ENCODE measurements at places on chromosomes 13 and 19. TPM values are rescaled to one million over a fixed set of nuclear protein-coding genes. Genes with fewer than 3 reads are reported as not detected.

Gene ZNF30
- total RNA-seq: 2.3 TPM

Gene SHISA2
- not detected for total RNA-seq

Gene ZNF433
- total RNA-seq: 3.0 TPM

Gene PSG3
- not detected for total RNA-seq

Gene FAAP24
- 6.6 TPM for total RNA-seq

Gene ELANE
- total RNA-seq: not detected

Gene EDNRB
- not detected for total RNA-seq

Gene DGKH
- total RNA-seq: 5.2 TPM

Gene PRKCG
- not detected for total RNA-seq

Gene KLK15
- not detected for total RNA-seq

Gene OR10H1
- not detected for total RNA-seq

Gene ZNF44
- 4.6 TPM for total RNA-seq

Gene IGSF23
- 3.7 TPM for total RNA-seq

Gene KIR2DL1
- not detected for total RNA-seq

Gene RGS9BP
- not detected for total RNA-seq

Gene ZNF382
- total RNA-seq: 8.1 TPM

Gene CCDC8
- 22.2 TPM for total RNA-seq

Gene ZNF69
- 3.5 TPM for total RNA-seq

Gene ZNF835
- total RNA-seq: not detected

Gene KLK2
- total RNA-seq: not detected

Gene ZNF823
- total RNA-seq: 5.8 TPM

Gene NCR1
- not detected for total RNA-seq

Gene RYR1
- total RNA-seq: under 0.01 TPM

Gene SLC7A10
- not detected for total RNA-seq

Gene TBXA2R
- 8.6 TPM for total RNA-seq

Gene ARHGAP35
- total RNA-seq: 22.8 TPM

Gene ZSCAN1
- total RNA-seq: not detected

Gene KCNC3
- not detected for total RNA-seq

Gene C13orf42
- not detected for total RNA-seq

Gene SIGLEC8
- total RNA-seq: not detected

Gene JSRP1
- not detected for total RNA-seq

Gene CD33
- not detected for total RNA-seq

Gene BCAM
- 25.9 TPM for total RNA-seq

Gene BST2
- total RNA-seq: 0.86 TPM

Gene SLC7A1
- total RNA-seq: 30.3 TPM

Gene LILRB3
- total RNA-seq: not detected

Gene PDE4C
- not detected for total RNA-seq

Gene SPRED3
- total RNA-seq: 1.7 TPM

Gene TSSK6
- total RNA-seq: 0.35 TPM

Gene RNASEH2A
- 34.2 TPM for total RNA-seq

Gene CLDND2
- not detected for total RNA-seq

Gene ZNF556
- total RNA-seq: not detected

Gene RPS16
- total RNA-seq: 1,902 TPM

Data from myometrial cell (primary cell).